ENCODE measurements at places on chromosomes 3 and 15. TPM values are rescaled to one million over a fixed set of nuclear protein-coding genes. Genes with fewer than 3 reads are reported as not detected.
A peak's percentile ranks its signal among the peaks of the same experiment; 100 is the strongest.

Gene PLA2G4D
- total RNA-seq: not detected

Gene CD200
- 0.25 TPM for total RNA-seq

Gene PLCB2
- total RNA-seq: 5.0 TPM

Gene ZBTB38
- 34.5 TPM for total RNA-seq

- DNase-seq: no peak
- no peaks in the 10 kb centered on the region for H3K36me3 ChIP-seq
- H3K4me1 ChIP-seq: no peaks in the 10 kb centered on the region
- no peak overlapping the region for H3K4me3 ChIP-seq
- H3K27me3 ChIP-seq: no peaks in the 10 kb centered on the region
- H3K27ac ChIP-seq: no peak overlapping the region
Measured at GRCh38 chr15:70503798-70504298, 259.5 kb downstream of the UACA start.

DNA sequence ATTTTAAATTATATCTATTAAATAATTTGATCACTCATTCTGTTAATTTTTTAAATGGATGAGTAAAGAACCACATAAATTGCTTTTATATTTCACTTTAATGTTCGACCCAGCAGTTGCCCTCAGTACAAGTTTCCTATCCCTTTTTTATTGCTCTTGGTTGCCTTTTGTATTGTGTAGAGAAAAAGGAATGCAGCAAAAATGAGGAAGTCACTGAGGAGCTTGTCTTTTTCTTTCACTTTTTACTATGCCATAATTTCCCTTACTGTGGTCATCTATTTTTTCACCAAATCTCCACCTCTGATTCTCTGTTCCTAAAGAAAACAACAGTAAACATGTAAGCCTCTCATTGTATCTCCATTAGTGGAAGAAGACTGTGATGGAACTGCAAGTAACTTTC is 122.7 kb downstream of the B3GALNT1 start:
- H3K36me3 ChIP-seq: no peaks in the 10 kb centered on the region
- no peak overlapping the region for H3K4me3 ChIP-seq
- H3K27ac ChIP-seq: no peak overlapping the region
- no peak for DNase-seq
- H3K4me1 ChIP-seq: no peaks in the 10 kb centered on the region

GRCh38 chr3:32460031-32460749 is 42.5 kb downstream of the CMTM6 start:
- H3K36me3 ChIP-seq: no peaks in the 10 kb centered on the region
- no peak for DNase-seq
- H3K27ac ChIP-seq: no peak overlapping the region
- H3K27me3 ChIP-seq: no peaks in the 10 kb centered on the region
- no peaks in the 10 kb centered on the region for H3K4me1 ChIP-seq

GRCh38 chr15:78950902-78951840 is 6.3 kb upstream of the CTSH start:
- peaks cover 49% of the 10 kb centered on the region for H3K4me1 ChIP-seq
- peak overlapping the region; percentile 5 for H3K4me3 ChIP-seq
- peak overlapping the region; percentile 96 for H3K27ac ChIP-seq
- no peaks in the 10 kb centered on the region for H3K36me3 ChIP-seq

DNA sequence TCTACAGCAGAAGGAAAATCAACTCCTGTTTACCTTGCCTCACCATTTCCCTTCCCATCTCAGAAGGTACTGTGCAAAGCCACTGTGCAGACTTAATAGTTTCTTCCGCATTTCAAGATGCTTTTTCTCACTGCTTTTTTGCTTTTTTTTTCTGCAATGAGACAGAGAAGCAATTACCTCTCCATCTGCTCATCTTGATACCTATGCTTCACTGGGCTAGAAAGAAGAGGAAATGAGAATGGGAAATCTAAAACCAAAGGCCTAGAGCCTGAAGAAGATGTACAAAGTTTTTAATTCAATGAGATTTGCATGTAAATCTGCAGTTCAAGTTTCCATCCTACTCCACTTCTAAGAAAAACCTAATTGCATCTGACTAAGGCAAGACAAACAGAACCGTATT is 238.1 kb upstream of the SETMAR start:
- no peak for DNase-seq
- H3K27ac ChIP-seq: no peak overlapping the region
- no peaks in the 10 kb centered on the region for H3K4me1 ChIP-seq
- no peaks in the 10 kb centered on the region for H3K27me3 ChIP-seq
- H3K36me3 ChIP-seq: no peaks in the 10 kb centered on the region

- H3K4me3 ChIP-seq: no peak overlapping the region
- H3K36me3 ChIP-seq: no peaks in the 10 kb centered on the region
- no peaks in the 10 kb centered on the region for H3K27me3 ChIP-seq
- no peak overlapping the region for H3K27ac ChIP-seq
Measured at GRCh38 chr3:30162579-30162978, 443.8 kb upstream of the TGFBR2 start.

DNA sequence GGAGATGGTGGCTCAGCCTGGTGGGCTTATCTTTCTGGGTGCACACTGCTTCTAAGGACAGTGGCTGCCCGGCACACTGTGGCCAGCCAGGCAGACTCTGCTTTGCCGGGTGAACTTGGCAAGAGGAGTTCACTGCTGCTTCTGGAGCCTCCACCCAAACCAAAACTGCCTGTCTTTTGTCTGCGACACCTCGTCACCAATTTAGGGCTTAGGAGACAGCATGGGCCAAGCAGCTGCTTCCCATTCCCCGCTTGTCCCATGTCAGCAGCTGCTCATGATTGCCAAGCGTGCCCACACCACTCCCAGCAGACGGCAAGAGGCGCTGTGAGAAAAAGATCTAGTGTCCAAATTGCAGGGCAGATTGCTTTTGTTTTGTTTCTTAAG is 57.3 kb downstream of the LSM3 start:
- H3K4me1 ChIP-seq: no peaks in the 10 kb centered on the region
- no peaks in the 10 kb centered on the region for H3K36me3 ChIP-seq
- no peak overlapping the region for H3K27ac ChIP-seq
- DNase-seq: no peak
- H3K4me3 ChIP-seq: no peak overlapping the region

- no peaks in the 10 kb centered on the region for H3K27me3 ChIP-seq
- peaks cover 36% of the 10 kb centered on the region for H3K4me1 ChIP-seq
- peak; percentile 40 for DNase-seq
Measured at GRCh38 chr15:71660501-71660900, 149.9 kb upstream of the NR2E3 start.

DNA sequence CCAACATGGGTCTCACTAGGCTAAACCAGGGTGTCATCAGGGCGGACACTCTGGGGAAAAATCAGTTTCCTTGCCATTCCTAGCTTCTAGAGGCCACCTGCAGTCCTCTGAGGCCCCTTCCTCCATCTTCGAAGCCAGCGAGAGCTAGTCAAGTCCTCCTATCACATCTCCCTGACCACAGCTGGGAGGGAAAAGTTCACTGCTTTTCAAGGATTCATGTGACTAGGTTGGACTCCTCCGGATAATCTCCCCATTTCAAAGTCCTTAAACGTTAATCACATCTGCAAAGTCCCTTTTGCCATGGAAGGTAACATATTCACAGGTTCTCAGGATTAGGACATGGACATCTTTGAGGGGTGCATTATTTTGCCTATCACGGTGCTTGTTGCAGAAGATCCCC is 35.9 kb upstream of the MAP3K13 start:
- H3K36me3 ChIP-seq: no peaks in the 10 kb centered on the region
- no peaks in the 10 kb centered on the region for H3K27me3 ChIP-seq
- H3K4me1 ChIP-seq: no peaks in the 10 kb centered on the region

- H3K4me1 ChIP-seq: no peaks in the 10 kb centered on the region
- no peak overlapping the region for H3K4me3 ChIP-seq
- H3K36me3 ChIP-seq: no peaks in the 10 kb centered on the region
- no peaks in the 10 kb centered on the region for H3K27me3 ChIP-seq
- DNase-seq: no peak
Measured at GRCh38 chr3:52029053-52029452, 27.3 kb downstream of the DUSP7 start.

DNA sequence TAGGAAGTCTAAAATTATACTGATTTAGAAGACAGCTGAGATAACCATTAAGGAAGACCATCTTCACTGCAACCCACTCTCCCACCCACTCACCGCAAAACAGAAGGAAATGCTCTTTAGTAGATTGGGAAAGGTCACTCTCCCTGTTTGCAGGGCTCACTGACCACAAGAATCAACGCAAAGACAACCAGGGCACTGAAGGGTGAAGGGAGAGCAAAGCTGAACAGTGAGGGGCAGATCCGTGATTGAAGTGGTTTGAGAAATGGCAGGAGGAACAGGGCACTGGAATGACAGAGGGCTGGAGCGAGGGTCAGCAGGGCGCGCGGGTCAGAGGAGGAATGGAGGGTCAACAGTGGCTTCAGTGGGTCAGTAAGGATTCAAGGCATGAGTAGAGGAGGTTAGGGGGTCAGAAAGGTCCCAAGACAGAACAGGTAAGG is 520 bp downstream of the MESD start:
- no peaks in the 10 kb centered on the region for H3K4me1 ChIP-seq
- DNase-seq: no peak
- peak overlapping the region; percentile 82 for H3K4me3 ChIP-seq
- H3K36me3 ChIP-seq: no peaks in the 10 kb centered on the region

DNA sequence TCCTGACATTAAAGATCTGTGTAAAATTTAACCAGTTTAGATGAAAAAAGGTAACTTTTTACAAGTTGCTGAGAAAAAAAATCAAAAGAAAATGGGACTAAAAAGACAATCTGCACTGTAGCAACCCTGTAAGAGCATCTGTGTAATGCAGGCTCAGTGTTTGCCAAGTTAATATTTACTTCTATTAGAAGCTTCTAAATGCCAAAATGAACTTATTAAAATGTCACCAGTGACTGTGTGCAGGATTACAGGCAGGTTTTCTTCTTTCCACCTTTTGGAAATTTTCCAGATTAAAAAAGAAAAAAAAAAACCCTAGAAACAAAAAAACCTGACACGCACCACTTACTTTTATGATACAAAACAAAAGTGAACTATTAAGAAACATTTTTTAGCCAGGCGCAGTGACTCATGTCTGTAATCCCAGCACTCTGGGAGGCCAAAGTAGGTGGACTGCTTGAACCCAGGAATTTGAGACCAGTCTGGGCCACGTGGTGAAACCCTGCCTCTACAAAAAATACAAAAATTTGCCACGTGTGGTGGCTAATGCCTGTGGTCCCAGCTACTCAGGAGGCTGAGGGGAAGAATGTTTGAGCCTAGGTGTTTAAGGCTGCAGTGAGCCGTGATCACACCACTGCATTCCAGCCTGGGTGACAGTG is 87.2 kb downstream of the TJP1 start:
- no peak overlapping the region for H3K4me3 ChIP-seq
- H3K4me1 ChIP-seq: peaks cover 16% of the 10 kb centered on the region
- no peak for DNase-seq

DNA sequence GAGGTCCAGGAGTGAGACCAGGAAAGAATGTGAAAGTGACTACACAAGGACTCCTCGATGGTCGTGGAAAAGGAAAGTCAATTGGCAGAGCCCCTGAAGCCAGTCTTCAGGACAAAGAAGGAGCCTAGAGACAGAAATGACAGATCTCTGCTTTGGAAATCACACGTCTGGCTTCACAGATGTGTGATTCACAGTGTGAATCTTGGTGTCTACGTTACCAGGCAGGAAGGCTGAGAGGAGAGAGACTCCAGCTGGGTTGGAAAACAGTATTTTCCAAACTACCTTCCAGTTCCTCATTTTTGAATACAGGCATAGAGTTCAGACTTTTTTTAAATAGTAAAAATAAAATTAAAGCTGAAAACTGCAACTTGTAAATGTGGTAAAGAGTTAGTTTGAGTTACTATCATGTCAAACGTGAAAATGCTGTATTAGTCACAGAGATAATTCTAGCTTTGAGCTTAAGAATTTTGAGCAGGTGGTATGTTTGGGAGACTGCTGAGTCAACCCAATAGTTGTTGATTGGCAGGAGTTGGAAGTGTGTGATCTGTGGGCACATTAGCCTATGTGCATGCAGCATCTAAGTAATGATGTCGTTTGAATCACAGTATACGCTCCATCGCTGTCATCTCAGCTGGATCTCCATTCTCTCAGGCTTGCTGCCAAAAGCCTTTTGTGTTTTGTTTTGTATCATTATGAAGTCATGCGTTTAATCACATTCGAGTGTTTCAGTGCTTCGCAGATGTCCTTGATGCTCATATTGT is 6.0 kb downstream of the CCR2 start:
- no peaks in the 10 kb centered on the region for H3K27me3 ChIP-seq
- DNase-seq: no peak
- no peaks in the 10 kb centered on the region for H3K4me1 ChIP-seq
- no peak overlapping the region for H3K27ac ChIP-seq
- no peaks in the 10 kb centered on the region for H3K36me3 ChIP-seq

GRCh38 chr3:182000447-182000846 is 288.7 kb downstream of the SOX2 start:
- no peaks in the 10 kb centered on the region for H3K27me3 ChIP-seq
- H3K4me3 ChIP-seq: no peak overlapping the region
- H3K4me1 ChIP-seq: no peaks in the 10 kb centered on the region
- H3K36me3 ChIP-seq: no peaks in the 10 kb centered on the region

- no peaks in the 10 kb centered on the region for H3K36me3 ChIP-seq
- no peaks in the 10 kb centered on the region for H3K27me3 ChIP-seq
- H3K4me3 ChIP-seq: no peak overlapping the region
- no peak overlapping the region for H3K27ac ChIP-seq
- DNase-seq: no peak
Measured at GRCh38 chr3:140206196-140207040, 271.4 kb downstream of the CLSTN2 start.

- DNase-seq: no peak
- no peak overlapping the region for H3K27ac ChIP-seq
- no peaks in the 10 kb centered on the region for H3K36me3 ChIP-seq
Measured at GRCh38 chr3:131279577-131279976, 102.0 kb upstream of the NUDT16 start.

GRCh38 chr15:72706266-72706665 is 20.3 kb downstream of the BBS4 start:
- no peaks in the 10 kb centered on the region for H3K27me3 ChIP-seq
- no peaks in the 10 kb centered on the region for H3K36me3 ChIP-seq
- H3K4me3 ChIP-seq: no peak overlapping the region
- DNase-seq: no peak
- H3K27ac ChIP-seq: no peak overlapping the region

GRCh38 chr3:152335273-152335672 is 66.5 kb downstream of the MBNL1 start:
- H3K36me3 ChIP-seq: no peaks in the 10 kb centered on the region
- DNase-seq: no peak
- H3K4me3 ChIP-seq: no peak overlapping the region
- H3K27ac ChIP-seq: no peak overlapping the region
- H3K4me1 ChIP-seq: no peaks in the 10 kb centered on the region

- H3K4me1 ChIP-seq: no peaks in the 10 kb centered on the region
- H3K27me3 ChIP-seq: no peaks in the 10 kb centered on the region
- DNase-seq: no peak
- no peaks in the 10 kb centered on the region for H3K36me3 ChIP-seq
- no peak overlapping the region for H3K4me3 ChIP-seq
Measured at GRCh38 chr3:36193448-36193847, 186.9 kb upstream of the STAC start.

GRCh38 chr3:160618363-160618762 is 53.0 kb upstream of the KPNA4 start:
- H3K27me3 ChIP-seq: no peaks in the 10 kb centered on the region
- H3K4me1 ChIP-seq: peaks cover 36% of the 10 kb centered on the region
- H3K36me3 ChIP-seq: no peaks in the 10 kb centered on the region

DNA sequence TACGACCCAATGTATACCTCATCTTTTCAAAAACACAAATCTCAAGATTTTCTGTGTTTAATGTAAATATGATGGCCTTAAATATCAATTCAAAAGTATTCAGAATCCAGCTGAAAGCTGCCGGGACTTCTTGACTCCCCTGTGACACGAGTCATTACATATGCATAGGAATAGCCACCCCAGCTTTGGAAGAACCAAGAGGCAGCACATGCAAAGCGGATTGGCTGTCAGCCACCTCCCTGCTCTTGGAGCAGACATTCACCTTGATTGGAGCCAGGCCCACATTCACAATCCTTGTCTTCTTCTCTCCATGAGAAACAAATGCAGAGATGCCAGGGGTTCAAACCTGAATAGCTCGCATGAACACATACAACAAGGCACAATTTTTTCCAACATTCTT is 10.8 kb upstream of the CAV3 start:
- no peaks in the 10 kb centered on the region for H3K4me1 ChIP-seq
- H3K4me3 ChIP-seq: no peak overlapping the region
- no peaks in the 10 kb centered on the region for H3K36me3 ChIP-seq
